Hypothalamus (tissue), 51 donors: ENCODE measurements at places on chromosomes 11 and 22.
A peak's percentile ranks its signal among the peaks of the same experiment; 100 is the strongest.

- no peak for DNase-seq
These were observed 112.8 kb upstream of the C11orf87 start for GRCh38 chr11:109309153-109309552.

DNA sequence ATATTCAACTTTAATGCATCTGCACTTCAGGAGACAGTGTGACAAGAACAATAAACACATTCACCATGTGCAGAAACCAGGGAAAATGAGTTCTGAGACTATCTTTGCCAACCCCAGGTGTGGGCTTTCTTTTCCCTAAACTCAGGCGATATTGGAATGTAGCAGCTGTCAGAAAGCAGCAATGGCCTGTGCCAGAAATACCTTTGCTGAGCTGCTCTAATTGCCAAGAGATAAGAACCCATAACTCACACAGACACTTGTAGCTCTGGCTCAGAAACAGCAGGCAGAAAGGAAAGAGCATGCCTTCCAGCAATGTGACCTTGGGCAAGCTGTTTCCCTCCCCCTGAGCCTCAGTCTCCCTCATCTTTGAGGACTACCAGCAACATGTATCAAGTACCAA lies 77.6 kb downstream of the PLEKHA7 start:
- no peak for DNase-seq

DNA sequence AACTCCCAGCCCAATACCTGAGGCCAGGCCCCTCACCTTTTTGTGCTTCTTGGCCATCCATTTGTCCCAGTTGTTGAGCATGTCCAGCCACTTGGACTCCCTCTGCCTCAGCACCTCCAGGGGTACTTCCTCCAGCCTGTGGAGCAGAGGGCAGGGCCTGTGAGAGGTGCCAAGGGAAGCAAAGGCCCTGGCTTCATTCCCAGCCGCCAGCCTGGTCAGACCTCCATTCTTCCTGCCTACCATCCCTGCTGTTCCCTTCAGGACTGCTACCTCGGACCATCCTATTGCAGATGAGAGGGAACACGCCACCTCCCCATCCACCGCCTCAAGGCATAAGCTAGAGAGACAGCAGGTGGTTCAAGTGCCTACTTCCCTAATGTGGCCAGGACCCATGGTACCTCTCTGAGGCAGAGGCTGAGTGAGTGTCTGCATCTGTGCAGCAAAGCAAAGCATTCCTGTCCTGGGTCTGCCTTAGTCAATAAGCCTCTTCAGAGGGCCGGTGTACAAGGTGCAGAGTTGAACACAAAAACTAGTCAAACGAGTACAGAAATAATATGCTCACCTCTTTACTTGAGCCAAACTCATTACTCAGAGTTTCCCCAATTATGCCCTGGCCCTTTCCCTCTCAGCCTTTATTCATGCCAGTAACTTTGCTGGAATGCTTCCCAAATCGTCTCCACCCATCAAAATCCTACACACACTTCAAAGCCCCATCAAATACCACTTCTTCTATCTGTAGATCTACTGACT lies 15.4 kb upstream of the CASTOR1 start:
- peak; percentile 30 for DNase-seq

DNA sequence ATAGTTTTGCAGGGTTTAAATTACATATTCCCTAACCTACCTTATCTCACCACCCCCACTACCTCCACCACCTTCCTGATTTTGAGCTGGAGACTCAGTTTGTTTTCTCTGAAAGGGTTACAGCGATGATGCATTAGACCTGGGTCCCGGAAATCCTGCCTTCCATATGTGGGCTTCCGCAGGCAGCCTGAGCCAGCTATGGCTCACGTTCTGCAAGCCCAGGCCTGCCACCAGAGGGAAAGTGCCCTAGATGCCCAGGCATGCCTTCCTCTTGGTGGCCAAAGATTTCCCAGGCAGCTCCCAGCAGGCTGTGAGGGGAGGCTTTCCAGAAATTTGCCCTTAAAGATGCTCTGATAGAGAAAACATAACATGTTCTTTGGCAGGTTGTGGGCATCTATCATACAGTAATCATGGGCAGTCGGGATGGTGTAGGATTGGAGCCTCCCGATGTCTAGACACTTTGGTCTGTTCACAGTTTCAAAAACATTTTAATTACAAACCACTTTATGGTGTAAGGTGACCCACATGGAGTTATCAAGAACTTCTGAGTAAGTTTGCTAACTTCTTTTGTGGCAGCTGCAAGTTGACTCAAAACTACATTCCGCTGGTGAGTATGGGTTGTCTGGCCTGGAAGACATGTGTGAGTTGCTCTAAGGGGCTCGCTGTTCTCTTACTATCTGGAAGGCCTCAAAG lies 79.3 kb downstream of the MICAL2 start:
- DNase-seq, result no peak

DNA sequence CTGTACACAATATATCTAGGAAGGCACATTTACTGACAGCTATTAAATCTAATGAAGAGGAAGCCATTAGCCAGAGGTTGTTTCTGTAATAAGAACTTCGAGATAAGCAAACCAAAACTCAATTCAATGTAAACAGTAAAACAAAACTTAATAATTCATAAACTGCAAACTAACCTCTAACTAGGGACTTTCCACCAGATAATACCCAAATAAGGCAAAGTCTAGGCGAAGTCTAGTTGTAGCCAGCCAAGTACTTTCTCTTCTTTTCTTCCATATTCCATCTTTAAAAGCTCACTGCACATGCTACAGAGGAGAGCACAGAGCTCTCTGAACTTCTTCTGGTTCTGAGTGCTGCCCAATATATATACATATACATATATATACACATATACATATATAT lies 229.9 kb upstream of the ANO5 start:
- no peak for DNase-seq

DNA sequence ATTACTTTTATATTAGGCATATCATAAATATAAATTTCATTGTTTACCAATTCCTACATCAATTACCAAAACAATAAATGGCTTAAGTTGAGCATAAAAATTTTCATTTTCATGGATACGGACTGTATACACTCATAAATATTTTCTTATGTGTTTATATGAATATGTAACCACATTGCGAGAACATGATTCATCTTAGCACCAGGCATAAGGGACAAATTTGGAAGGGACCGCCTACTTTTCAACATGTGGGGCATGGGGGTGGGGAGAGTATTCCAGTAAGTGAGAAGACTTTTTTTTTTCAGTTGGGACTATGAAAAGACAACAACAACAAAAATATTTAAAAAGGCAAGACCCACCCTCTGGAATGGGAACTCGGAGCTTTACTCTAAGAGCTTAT lies 296.1 kb downstream of the RAB38 start:
- DNase-seq, result no peak

DNA sequence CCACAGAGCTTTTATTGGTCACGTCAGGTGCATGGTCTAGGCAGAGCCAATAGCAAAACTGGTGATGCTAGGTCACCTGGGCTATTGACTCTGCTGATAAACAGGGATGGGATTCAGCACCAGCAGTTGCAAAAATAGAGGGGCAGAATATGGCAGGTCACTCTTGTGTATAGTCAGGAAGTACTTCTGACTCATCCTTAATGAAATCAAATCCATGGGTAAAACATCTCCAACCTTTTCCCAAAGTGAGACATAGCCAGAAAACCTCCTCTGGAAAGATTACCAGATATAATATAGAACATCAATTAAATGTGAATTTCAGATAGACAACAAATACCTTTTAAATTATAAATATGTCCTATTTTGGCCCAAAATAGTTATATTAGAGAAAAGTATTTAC lies 383.2 kb downstream of the METTL15 start:
- DNase-seq, result no peak

- DNase-seq, result no peak
These were observed 14.2 kb downstream of the C11orf71 start for GRCh38 chr11:114386131-114386530.

DNA sequence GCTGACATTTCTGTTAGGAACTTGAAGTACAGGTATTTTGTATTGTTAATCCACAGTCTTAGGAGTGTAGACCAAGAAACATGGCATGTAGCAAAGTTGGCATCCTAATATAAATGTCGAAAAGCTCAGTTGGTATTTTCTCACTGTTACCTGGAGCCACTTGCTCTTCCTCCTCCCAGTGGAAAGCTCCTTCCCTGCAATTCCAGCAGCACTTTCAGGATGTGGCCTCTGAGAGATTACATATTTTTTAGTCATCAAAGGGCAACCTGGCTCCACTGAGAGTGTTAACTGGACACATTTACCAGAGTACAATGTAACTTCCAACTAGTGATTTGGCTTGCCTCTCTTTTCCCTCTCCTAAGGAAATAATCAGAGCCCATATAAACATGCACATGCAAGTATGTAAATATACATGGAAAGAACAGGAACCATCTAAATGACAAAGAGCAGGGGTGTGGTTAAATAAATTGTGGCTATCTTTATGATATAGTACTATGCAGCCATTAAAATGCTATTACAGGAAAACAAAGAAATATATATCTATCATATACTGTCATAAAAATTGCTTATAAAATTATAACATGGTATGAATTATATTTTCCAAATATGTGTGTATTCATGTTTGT lies 14.3 kb upstream of the EED start:
- no peak for DNase-seq

- no peak for DNase-seq
These were observed 2.0 kb upstream of the PRDM11 start for GRCh38 chr11:45144126-45145082.

GRCh38 chr22:39270792-39271191 lies 26.0 kb upstream of the PDGFB start:
- DNase-seq, result no peak
